Prostate gland (tissue), 2 donors: ENCODE measurements at places on chromosomes 1 and 21. TPM values are rescaled to one million over a fixed set of nuclear protein-coding genes. Genes with fewer than 3 reads are reported as not detected.
A peak's percentile ranks its signal among the peaks of the same experiment; 100 is the strongest.

The XCL1 gene
- total RNA-seq = not detected

DNA sequence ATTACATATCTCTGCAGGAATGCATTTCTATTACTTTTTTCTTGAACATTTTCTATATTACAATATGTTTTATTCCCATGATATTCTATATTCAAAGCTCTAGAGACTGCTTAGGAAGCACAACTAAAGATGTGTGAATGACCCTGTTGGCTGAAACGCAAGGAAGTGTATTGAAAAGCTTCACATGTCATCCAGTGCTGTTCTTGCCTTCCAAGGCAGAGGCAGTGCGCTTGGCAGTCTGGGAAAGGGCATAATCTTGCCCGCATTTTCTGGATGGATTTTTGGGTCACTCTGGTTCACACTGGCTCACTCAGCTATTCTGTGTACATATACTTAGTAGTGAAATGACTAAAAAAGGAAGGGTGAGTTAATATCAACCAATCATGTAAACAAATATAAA is 262.4 kb downstream of the PTPRC start:
- no peak for DNase-seq
- H3K4me3 ChIP-seq = no peak overlapping the region
- H3K4me1 ChIP-seq = no peaks in the 10 kb centered on the region
- no peak overlapping the region for H3K27ac ChIP-seq

DNA sequence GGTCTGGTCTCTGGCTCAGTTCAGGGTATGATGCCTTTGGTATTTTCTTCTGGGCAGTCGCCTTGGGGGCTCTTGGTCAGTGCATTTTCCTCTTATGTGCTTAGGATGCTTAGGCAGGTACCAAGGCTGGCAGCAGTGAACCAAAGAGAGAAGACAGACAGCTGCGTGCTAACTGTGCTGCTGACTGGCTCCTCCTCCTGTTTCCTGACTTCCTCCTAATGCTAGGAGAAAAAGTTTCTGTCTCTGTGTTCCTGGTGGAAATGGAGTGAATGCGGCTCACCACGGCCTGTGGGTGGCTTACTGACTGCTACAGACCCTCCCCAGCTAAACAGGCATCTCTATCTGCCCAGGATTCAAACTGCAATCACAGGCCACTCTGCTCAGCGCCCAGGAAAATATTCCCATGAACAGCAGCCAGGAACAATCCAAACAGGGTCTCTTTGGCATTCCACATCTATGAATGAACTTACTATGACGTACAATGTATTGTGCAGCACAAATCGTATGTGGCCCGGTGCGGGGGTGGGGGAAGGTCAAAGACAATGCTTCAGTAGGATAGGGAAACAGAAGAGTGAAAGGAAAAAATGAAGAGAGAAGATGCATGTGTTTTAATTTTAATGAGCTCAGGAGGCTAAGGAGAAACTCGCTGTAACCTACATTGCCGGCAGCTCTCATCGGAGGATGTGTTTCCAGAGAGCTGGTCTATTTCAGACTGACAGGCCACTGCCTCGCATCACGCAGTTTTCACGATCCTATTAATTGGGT is 2.8 kb downstream of the ABCG1 start:
- no peaks in the 10 kb centered on the region for H3K27me3 ChIP-seq
- no peak overlapping the region for H3K4me3 ChIP-seq
- DNase-seq = no peak
- no peaks in the 10 kb centered on the region for H3K36me3 ChIP-seq

DNA sequence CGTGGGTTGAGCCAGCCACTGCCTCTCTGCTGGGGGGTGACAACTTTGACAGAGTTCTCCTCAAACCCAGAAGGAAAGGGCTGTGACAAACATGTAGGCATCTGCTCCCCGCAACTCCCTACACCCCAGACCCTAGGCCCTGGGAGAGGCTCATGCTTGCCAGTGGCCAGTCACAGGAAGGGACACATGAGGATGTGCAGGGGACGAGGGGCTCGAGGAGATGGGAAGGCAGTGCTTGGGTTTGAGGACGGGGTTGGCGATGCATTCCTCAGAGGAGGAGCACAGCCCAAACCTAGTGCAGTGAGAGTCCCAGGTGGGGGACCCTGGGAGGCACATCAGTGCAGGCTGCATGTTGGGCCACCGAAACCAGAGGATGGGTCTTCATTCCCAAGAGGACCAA is 62.1 kb downstream of the STUM start:
- H3K36me3 ChIP-seq = no peaks in the 10 kb centered on the region
- H3K27me3 ChIP-seq = no peaks in the 10 kb centered on the region
- no peak for DNase-seq
- H3K4me3 ChIP-seq = no peak overlapping the region
- no peaks in the 10 kb centered on the region for H3K4me1 ChIP-seq
- H3K27ac ChIP-seq = no peak overlapping the region

DNA sequence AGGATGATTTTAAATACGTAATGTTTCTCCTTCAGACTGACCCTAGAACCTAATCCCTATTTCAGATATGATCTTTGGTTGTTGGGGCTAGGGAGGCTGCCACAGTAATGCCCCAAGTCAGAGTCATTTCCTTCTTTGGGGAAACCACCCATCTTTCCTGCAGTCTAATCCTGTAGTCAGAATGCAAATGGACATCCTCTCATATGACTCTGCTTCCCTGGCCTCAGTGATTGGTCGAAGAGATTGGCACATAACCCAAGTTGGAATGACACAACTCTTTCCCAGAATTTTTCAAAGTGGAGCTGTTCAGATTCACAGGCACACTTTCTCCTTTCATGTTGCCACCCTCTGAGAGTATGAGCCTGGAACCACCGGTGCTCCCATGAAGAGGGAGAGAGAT is 58.8 kb upstream of the ZNF644 start:
- no peaks in the 10 kb centered on the region for H3K36me3 ChIP-seq
- H3K4me1 ChIP-seq = no peaks in the 10 kb centered on the region

DNA sequence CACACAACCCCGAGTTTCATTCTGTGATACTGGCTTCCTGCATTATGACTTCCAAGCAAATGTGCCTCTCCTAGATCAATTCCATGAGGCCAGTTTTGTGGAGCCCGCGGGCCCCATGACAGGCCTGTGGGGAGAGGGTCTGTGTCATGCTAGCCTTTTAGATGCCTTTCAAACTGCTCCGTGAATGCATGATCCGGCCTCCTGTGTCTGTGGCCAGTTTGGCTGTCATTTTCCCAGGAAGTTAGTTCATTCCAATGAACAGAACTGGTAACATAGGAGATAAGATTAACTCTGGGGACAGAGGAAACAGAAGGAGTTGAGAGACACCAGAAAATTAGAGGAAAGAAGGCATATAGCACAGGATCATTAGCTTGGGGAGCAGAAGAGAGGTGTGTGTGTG is 3.2 kb downstream of the FNDC7 start:
- H3K27me3 ChIP-seq = no peaks in the 10 kb centered on the region
- no peaks in the 10 kb centered on the region for H3K4me1 ChIP-seq
- H3K36me3 ChIP-seq = no peaks in the 10 kb centered on the region
- H3K27ac ChIP-seq = no peak overlapping the region

GRCh38 chr1:55209247-55209646 is 5.9 kb downstream of the USP24 start:
- H3K27ac ChIP-seq = no peak overlapping the region
- H3K4me3 ChIP-seq = no peak overlapping the region
- no peak for DNase-seq
- H3K27me3 ChIP-seq = no peaks in the 10 kb centered on the region
- no peaks in the 10 kb centered on the region for H3K36me3 ChIP-seq

- H3K27ac ChIP-seq = no peak overlapping the region
- DNase-seq = peak; percentile 69
- H3K4me3 ChIP-seq = no peak overlapping the region
- H3K4me1 ChIP-seq = peaks cover 6% of the 10 kb centered on the region
- no peaks in the 10 kb centered on the region for H3K36me3 ChIP-seq
Measured at GRCh38 chr1:41783189-41783639, 135.5 kb downstream of the HIVEP3 start.

The CADM3 gene
- 4.7 TPM for total RNA-seq

The SPRR2G gene
- not detected for total RNA-seq

The CFAP141 gene
- not detected for total RNA-seq

The PTCH2 gene
- 0.32 TPM for total RNA-seq

- no peak overlapping the region for H3K27ac ChIP-seq
- H3K27me3 ChIP-seq = no peaks in the 10 kb centered on the region
- H3K36me3 ChIP-seq = no peaks in the 10 kb centered on the region
- no peak overlapping the region for H3K4me3 ChIP-seq
Measured at GRCh38 chr1:223326776-223327175, 37.2 kb downstream of the SUSD4 start.

- no peak overlapping the region for H3K4me3 ChIP-seq
- peaks cover 2% of the 10 kb centered on the region for H3K27me3 ChIP-seq
- H3K4me1 ChIP-seq = peaks cover 12% of the 10 kb centered on the region
- DNase-seq = peak; percentile 36
- H3K27ac ChIP-seq = no peak overlapping the region
Measured at GRCh38 chr1:3323021-3323795, 131.3 kb upstream of the ARHGEF16 start.

The GJB4 gene
- 2.4 TPM for total RNA-seq

The KRTAP13-3 gene
- not detected for total RNA-seq

- no peak for DNase-seq
- no peaks in the 10 kb centered on the region for H3K36me3 ChIP-seq
- no peak overlapping the region for H3K4me3 ChIP-seq
- H3K27me3 ChIP-seq = no peaks in the 10 kb centered on the region
- H3K4me1 ChIP-seq = no peaks in the 10 kb centered on the region
Measured at GRCh38 chr1:194378517-194378916, 1192.1 kb upstream of the B3GALT2 start.

DNA sequence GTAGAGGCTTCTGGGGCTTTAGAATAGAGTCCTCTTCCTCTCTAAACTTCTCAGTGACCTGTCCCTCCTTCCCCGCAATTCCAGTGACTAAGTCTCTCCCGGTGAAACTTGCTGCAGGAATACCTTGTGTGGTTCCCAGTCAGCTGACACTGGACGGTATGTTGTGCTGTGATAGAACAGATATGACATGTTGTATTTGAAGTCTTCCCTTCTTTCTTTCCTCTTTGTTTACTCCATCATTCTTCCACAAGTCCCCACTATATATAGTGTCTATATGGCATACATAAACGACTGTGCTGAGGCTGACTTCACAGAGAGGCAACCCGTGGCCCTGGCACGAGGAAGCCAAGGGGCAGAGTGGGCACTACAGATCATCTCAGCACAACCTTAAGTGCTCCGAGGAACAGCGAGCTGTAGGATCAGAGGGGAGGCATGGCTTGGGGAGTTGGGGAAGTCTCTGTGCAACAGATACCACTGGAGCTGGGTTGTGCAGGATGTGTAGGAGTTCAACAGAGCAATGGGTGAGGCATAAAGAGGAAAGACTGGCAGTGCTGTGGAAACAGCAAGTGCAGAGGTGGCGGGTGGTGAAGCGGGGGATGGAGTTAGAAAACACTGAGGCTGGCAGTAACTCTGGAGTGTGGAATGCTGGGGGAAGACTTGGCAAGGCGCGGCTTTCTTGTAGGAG is 237.8 kb downstream of the TRABD2B start:
- no peak overlapping the region for H3K4me3 ChIP-seq
- no peak overlapping the region for H3K27ac ChIP-seq
- H3K27me3 ChIP-seq = no peaks in the 10 kb centered on the region
- no peaks in the 10 kb centered on the region for H3K4me1 ChIP-seq

- no peaks in the 10 kb centered on the region for H3K36me3 ChIP-seq
- no peaks in the 10 kb centered on the region for H3K27me3 ChIP-seq
- no peaks in the 10 kb centered on the region for H3K4me1 ChIP-seq
- DNase-seq = no peak
- H3K27ac ChIP-seq = no peak overlapping the region
- H3K4me3 ChIP-seq = no peak overlapping the region
Measured at GRCh38 chr1:59486615-59487014, 189.7 kb downstream of the FGGY start.

DNA sequence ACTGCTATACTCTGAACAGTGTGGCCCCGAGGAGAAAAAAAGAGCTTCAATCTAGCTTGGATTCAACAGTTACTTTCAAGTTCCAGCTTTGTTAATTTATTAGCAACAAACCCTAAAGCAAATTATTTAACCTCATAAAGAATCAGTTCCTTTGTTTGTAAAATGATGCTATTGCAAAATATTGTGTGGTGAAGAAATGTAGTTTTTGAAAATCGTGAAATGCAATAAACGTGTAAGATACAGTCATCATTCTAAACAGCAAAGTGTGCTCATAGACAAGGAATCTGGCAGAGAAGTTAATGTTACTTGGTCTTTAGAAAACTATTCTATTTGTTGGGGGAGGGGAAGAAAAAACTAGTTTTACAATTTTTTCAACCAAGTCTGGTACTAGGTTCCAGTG is 297.6 kb upstream of the ADGRL4 start:
- no peaks in the 10 kb centered on the region for H3K4me1 ChIP-seq
- DNase-seq = no peak
- no peaks in the 10 kb centered on the region for H3K27me3 ChIP-seq
- H3K36me3 ChIP-seq = no peaks in the 10 kb centered on the region
- H3K4me3 ChIP-seq = no peak overlapping the region

- no peaks in the 10 kb centered on the region for H3K27me3 ChIP-seq
- no peaks in the 10 kb centered on the region for H3K4me1 ChIP-seq
- no peak overlapping the region for H3K4me3 ChIP-seq
- H3K36me3 ChIP-seq = no peaks in the 10 kb centered on the region
- no peak for DNase-seq
- H3K27ac ChIP-seq = no peak overlapping the region
Measured at GRCh38 chr1:206050655-206051235, 2.2 kb upstream of the RHEX start.

GRCh38 chr1:199269241-199269640 is 630.4 kb downstream of the PTPRC start:
- no peak overlapping the region for H3K4me3 ChIP-seq
- no peaks in the 10 kb centered on the region for H3K4me1 ChIP-seq
- no peak overlapping the region for H3K27ac ChIP-seq
- no peaks in the 10 kb centered on the region for H3K36me3 ChIP-seq

- no peak overlapping the region for H3K4me3 ChIP-seq
- no peak overlapping the region for H3K27ac ChIP-seq
- DNase-seq = no peak
- H3K36me3 ChIP-seq = no peaks in the 10 kb centered on the region
- H3K27me3 ChIP-seq = no peaks in the 10 kb centered on the region
Measured at GRCh38 chr1:203567596-203567995, 59.0 kb upstream of the ATP2B4 start.

GRCh38 chr1:100584761-100585745 is 47.1 kb downstream of the GPR88 start:
- no peak overlapping the region for H3K4me3 ChIP-seq
- H3K27me3 ChIP-seq = no peaks in the 10 kb centered on the region
- H3K27ac ChIP-seq = no peak overlapping the region

The APOBEC4 gene
- 0.34 TPM for total RNA-seq

The TNFAIP8L2 gene
- 2.1 TPM for total RNA-seq
